ENCODE measurements at places on chromosomes 16 and 17. TPM values are rescaled to one million over a fixed set of nuclear protein-coding genes. Genes with fewer than 3 reads are reported as not detected.

ASGR1 gene
- not detected for polyA plus RNA-seq

FBXL16 gene
- 0.43 TPM for polyA plus RNA-seq

SDR42E2 gene
- 0.07 TPM for polyA plus RNA-seq

- no peak for DNase-seq
Observed at GRCh38 chr16:17229131-17229530, 241.6 kb downstream of the XYLT1 start.

SRCIN1 gene
- polyA plus RNA-seq: 0.89 TPM

AANAT gene
- polyA plus RNA-seq: 0.54 TPM

DNA sequence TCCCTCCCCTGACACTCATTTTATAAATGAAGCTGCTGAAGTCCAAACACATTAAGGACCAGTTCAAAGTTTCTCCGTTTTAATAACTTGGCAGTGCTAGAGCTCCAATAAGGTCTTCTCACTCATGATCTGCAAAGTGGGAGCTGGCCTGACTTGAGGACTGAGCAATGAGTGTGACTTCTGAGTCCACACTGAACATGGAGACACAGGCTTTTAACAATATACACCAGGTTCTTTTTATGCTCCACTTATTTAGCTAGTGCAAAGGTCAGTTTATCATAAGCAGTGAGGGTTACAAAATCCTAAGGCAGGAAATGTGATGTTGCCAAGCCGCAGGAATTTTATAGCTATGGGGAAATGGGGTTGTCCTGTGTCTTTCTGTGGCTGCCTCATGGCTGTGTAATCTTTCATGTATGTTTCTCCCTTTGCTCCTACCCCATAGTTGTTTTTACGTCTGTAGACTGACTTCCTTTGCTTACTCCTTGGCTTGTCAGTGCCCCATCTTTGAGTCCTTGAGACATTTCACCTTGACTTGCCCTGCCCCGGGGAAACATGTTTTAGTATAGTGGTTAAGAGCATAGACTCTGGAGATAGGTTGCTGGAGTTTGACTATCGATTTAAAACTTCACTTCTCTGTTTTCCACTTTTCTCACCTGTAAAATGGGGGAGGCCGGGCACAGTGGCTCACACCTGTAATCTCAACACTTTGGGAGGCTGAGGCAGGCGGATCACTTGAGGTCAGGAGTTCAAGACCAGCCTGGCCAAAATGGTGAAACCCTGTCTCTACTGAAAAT is 12.2 kb upstream of the MMD start:
- no peak for DNase-seq

DNA sequence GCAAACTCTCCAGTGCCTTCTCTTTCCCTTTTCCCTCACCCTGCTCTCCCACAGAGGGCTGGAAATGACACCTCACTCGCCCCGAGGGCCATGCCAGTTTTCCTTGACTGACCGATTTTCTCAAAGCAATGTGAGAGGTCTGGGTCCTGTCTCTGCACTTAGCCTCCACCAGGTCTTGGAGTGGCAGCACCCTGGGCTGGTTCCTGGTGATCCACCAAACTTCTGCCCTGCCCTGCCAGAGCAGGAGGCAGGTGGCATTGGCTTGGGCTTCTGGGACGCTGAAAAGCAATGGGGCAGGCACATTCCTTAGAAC is 97.5 kb downstream of the RAB11FIP4 start:
- DNase-seq: no peak

P2RX5 gene
- polyA plus RNA-seq: 24.6 TPM

DNA sequence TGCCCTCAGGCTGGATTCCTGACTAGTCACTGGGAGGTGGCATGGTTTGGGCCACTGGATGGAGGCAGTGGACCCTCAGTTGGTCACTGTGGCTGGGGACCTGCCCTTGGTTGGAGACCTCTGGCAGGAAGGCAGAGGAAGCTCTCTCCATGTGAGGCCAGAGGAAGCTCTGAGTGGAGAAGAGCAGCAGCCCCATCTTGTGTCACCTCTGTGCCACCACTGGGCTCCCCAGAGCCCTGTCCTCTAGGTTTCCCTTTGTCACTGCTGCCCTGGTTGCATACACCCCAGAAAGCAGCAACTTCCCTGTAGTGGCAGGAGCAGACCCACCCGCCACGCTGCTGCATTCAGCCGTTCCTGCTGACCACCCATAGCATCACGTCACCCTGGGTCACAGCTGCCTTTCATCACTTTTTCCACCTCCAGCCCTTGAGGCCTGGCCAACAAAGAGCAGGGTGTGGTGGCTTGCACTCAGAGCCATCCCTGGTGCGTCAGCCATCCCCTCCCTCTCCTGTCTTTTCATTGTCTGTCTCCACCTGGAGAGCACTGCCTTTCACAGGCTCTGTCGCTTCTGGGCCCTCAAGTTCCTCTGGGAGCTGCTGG is 11.9 kb downstream of the CTRL start:
- DNase-seq: no peak

WNT9B gene
- not detected for polyA plus RNA-seq

DNA sequence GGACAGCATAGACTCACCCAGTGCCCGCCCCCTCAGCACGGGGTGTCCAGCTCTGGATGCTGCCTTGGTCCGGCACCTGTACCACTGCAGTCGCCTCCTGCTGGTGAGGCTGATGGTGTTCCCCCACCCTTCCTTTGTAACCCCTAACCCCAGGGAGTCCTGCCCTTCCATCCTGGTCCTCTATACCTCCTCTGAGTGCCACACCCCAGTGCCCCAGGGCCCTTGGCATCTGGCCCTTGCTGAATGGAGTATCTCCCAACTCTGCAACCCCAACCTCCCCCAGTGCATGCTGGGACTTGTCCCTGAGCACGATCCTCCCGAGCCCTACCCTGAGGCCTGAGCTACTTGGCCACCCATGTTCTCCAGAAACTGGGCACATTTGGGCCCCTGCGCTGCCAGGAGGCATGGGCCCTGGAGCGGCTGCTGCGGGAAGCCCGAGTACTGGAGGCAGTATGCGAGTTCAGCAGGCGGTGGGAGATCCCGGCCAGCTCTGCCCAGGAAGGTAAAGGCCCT is 15.8 kb downstream of the RIPOR1 start:
- no peak for DNase-seq

CARD14 gene
- polyA plus RNA-seq: 0.31 TPM

DNA sequence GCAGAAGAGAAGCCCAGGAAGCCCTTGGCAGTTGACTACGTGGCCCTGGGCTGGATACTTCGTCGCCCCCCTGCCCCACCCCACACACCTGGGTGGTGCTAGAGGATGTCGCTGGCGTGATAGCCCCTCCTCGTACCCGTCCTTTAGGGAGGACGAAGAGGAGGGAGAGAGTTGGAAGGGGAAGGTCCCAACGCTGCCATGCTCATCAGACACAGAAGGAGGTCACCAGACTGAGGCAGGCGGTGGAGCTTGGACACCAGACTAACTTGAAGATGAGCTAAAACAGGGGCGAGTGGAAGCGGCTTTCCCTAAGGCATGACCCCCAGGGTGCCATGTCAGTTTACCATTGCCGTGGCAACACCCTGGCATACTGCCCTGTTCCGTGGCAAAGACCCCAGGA is 11.0 kb downstream of the AIPL1 start:
- no peak for DNase-seq

DNA sequence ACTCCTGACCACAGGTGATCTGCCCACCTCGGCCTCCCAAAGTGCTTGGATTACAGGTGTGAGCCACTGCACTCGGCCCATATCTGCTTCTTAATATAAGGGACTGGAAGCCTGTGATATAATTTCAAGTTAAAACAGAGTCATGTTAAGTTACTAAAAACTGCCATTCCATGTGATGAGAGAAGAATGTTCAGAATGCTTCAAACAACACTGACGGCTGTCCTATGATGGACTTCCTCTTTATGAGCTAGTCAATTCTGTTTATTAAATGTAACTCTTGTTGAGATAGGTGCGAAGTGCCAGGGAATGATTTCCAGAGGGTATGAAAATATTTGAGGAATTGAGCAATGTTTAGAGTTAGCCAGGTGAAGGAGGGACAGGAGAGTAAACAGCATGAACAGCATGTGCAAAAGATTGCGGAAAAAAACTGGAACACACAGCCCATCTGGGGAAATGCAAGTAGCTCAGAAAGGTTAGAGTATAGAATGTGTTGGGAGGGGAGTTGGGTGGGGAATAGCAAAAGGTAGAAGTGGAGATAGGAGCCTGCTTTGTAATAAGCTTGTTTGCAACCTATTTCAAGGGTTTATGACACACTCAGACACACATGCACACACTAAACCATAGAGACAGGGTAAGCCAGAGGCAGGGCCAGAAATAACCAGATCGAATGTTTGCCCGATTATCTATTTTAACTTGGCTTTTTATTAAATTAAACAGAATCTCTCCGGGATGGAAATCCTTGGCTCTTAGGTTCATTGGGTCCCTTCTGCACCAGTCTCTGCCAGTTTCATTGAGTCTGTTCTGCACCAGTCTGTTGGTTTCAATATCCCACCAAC is 135.6 kb upstream of the COX10 start:
- no peak for DNase-seq

GRCh38 chr16:26382586-26382985 is 684.1 kb upstream of the C16orf82 start:
- DNase-seq: no peak

DNA sequence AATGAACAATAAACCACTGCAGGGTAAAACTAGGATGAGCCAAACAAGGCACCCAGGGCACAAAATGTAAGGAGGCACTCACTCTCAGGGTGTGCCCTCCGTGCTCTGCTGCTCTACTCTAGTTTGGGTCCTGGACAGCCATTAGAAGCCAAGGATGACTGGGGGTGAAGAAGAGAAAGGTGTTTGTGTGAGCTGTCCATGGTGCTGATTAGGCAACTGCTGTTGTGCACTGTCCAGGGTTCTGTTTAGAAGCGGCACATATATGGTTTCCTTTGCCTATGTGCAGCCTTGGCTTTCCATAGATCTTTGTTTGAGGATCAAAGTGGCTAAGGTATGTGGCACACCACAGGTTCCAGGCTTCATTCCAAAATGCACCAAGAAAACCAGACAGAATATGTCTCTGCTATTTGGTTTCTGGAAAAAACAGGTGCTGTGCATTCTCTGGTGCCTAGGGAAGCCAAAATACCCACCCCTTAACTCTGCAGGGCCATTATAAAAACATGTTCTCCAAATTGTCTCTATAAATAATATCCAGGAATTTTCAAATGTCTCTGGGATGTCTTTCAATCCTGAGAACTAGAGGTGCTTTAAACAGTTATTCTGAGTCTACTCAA is 123.5 kb downstream of the CBLN1 start:
- peak; percentile 17 for DNase-seq

All from muscle of arm (tissue), 14 donors.